ENCODE measurements at places on chromosomes 13 and 19. TPM values are rescaled to one million over a fixed set of nuclear protein-coding genes. Genes with fewer than 3 reads are reported as not detected.

- no peak for DNase-seq
- no peaks in the 10 kb centered on the region for H3K36me3 ChIP-seq
These were observed 33.1 kb upstream of the CACTIN start for GRCh38 chr19:3659746-3660112.

PCDH9 gene
- total RNA-seq = 12.0 TPM

SHD gene
- total RNA-seq = not detected

KCNC3 gene
- total RNA-seq = 0.44 TPM

ZNF763 gene
- 8.2 TPM for total RNA-seq

IL4I1 gene
- 3.0 TPM for total RNA-seq

IGFL2 gene
- total RNA-seq = not detected

DNA sequence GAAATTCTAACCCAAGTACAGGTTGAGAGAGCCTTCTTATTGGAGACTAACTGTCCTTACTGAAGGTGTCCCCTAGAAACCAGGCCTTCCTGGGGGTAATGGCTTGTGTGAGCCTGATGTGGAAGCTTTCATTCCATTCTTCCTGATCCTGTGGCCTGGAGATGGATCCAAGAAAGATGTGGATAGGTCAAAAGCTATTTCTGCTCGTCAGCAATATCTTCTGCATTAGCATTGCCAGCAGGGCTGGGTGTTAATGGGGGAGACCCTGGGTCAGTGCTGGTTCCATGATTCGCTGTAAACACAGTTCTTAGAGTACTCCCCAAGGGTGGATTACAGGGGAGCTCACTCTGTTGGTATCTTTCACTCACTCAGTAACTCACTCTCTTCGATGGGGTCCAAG lies 42.9 kb downstream of the CBY2 start:
- DNase-seq = no peak
- no peaks in the 10 kb centered on the region for H3K4me1 ChIP-seq
- H3K27ac ChIP-seq = no peak overlapping the region
- no peaks in the 10 kb centered on the region for H3K27me3 ChIP-seq

DNA sequence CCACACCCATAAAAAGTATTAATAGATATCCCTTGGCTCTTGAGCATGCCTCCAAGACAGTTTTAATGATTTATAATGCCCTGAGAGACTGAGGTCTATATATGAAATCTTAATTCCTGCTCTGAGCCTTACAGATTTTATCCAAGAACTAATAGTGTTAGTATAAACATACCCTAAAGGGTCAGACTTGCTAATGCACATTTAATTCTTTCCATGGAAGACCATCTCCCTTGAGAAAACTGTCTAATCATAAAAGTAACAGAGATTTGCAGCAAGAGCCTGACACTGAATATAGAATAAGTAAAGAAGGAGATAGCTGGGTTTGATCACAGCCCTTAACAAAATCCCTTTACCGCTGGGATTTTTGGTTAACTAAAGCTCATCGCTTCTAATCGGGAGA lies 650.8 kb upstream of the KLF12 start:
- no peaks in the 10 kb centered on the region for H3K4me1 ChIP-seq
- no peak for DNase-seq
- H3K27ac ChIP-seq = no peak overlapping the region
- no peak overlapping the region for H3K4me3 ChIP-seq

DNA sequence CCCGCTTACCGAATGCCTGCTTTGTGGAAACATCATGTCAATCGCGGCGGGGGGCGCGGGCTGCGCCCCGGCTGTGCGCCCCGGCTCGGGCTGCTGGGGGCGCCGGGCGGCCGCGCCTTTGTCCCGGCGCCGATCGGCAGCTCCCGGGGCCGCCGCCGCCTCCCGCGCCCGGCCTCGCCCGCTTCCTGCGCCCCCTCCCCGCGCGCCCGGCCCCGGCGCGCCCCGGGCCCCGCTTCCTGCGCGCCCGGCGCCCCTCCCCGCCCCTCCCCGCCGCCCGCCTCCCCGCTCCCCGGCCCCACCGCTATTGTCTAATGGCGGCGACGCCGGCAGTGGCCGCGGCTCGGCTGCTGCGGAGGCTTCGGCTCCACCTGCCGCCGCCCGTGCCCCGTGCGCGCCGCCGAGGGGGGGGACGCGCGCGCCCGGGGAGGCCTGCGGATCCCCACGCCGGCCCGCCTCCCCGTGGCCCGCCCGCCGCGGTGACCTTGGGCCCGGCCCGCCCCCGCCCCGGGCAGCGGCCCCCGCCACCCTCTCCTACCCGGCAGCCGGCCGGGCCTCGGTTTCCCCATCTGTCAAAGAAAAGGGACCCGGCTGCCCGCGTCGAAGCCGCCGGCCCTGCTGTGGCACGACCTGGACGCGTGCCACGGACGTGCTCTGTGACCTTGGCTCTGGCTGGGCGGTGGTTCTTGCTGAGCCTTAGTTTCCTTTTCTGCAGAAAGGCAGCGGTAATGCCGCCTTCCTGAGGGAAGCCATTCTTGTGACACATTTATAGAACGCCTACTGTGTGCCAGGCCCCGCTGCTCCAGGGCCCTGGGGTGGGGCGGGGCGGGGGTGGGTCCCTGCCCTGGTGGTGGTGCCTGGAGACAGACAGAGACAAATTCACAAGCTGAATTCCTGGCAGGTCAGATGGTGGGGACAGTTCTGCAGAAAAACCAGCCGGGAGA lies at the start of gene TLE5:
Gene TLE5, minus strand, starts transcription at position 331 of the 941 bp plus-strand sequence. Its CDS starts 295 bp downstream, at position 36.
- peaks cover 26% of the 10 kb centered on the region for H3K36me3 ChIP-seq
- H3K27ac ChIP-seq = peak within 1 kb of the TSS; percentile 99
- peaks cover 29% of the 10 kb centered on the region for H3K4me1 ChIP-seq
- H3K4me3 ChIP-seq = peak within 1 kb of the TSS; percentile 97
- DNase-seq = no peak
- no peaks in the 10 kb centered on the region for H3K27me3 ChIP-seq

NLRP4 gene
- not detected for total RNA-seq

- H3K4me3 ChIP-seq = no peak overlapping the region
- no peak overlapping the region for H3K27ac ChIP-seq
These were observed 25.5 kb upstream of the NAXD start for GRCh38 chr13:110589793-110590390.

CEACAM19 gene
- 10.9 TPM for total RNA-seq

RNF6 gene
- 17.5 TPM for total RNA-seq

- no peaks in the 10 kb centered on the region for H3K4me1 ChIP-seq
- H3K27me3 ChIP-seq = no peaks in the 10 kb centered on the region
- no peak overlapping the region for H3K4me3 ChIP-seq
- DNase-seq = no peak
- H3K36me3 ChIP-seq = no peaks in the 10 kb centered on the region
These were observed 66.4 kb upstream of the PCDH9 start for GRCh38 chr13:67296511-67296910.

LIG1 gene
- 6.5 TPM for total RNA-seq

DNA sequence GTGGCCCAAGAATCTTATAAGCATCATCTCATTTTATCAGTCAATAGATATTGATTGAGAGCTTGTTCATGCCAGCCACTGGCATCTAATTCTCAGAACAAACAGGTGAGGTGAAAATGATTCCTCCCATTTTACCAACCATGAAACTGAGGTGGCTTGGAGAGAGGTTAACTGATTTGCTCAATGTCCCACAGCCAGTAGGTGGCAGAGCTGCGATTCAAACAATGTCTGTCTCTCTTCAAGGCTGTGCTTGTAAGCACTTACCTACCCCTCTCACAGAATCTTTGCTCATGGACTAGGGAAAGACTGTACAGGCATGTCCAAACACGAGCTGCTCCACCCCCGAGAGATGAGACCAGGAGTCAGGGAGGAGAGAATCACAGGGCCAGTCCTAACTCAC lies 21.5 kb upstream of the GSX1 start:
- H3K4me1 ChIP-seq = no peaks in the 10 kb centered on the region
- no peaks in the 10 kb centered on the region for H3K27me3 ChIP-seq
- H3K36me3 ChIP-seq = no peaks in the 10 kb centered on the region
- H3K4me3 ChIP-seq = no peak overlapping the region
- no peak overlapping the region for H3K27ac ChIP-seq

DNA sequence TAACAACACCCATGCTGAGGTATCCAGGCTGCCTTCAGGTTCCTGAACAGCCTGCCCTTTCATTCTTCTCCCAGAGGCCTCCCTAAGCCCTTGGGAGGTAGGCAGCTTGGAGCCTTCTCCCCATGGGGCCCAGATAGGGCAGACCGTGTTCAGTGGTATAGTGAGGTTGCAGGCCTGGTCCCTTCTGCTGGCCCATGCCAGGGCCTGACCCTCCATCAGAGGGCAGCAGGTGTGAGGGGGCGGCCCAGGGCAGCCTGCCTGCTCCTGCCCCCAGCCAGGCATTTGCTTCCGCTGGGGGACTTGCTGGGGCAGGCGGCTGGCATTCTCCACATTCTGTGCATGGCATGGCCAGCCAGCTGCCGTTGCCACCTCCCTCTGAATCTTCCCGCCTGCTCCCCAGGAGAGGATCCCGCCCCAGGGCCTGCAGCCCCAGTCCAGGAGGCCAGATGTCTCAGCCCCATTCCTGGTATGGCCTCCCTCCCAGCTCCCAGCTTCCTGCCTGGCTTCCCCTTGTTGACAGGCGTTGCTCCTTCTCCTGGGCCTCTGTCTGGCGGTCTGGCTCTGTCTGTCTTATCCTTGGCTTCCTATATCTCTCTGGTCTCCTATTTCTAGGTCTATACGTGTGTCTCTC lies 8.9 kb downstream of the CIC start:
- H3K27me3 ChIP-seq = no peaks in the 10 kb centered on the region
- no peak for DNase-seq
- H3K36me3 ChIP-seq = peaks cover 18% of the 10 kb centered on the region
- H3K4me1 ChIP-seq = peaks cover 3% of the 10 kb centered on the region
- H3K4me3 ChIP-seq = no peak overlapping the region

DNA sequence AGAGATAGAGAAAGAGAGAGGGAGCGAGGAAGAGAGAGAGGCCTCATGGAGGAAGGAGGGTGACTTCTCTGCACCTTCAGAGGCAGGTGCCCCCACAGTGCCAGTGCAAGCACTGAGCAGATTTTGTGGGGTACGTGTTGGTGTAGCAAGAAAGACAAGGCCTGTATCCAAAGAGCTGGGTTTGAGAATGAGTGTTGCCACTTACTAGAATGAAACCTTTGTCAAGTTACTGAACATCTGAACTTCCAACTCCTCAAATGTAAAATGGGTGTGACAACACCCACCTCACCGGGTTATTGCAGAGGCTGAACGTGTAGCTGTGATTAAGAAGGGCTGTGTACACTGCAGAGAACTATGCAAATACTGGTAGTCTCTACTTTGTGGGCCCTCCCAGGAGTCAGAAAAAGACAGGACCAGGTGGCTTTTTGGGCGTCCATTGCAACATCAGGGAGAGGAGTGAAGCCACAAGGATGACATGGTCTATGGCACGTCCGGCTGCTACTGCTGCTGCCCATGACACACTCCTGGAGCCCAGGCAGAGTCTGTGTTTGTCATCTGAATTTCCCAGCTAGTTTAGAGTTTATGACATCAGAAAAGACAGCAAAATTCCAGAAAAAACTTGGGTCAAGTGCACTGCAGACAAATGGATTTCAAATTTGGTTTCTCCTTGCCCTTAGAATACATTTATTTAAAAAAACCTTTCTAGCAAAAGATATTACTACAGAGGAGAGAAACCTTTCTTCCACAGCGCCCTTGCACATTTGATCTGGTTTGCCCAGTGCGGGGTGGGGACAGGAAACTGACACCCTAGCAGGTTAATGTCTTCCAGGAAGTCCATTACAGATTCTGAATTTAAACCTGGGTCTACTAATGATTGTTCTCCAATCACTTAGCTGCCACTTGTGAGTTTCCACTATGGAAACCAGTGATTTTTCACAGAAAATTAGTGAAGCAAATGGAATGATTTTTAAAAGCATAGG lies 54.0 kb upstream of the ATP12A start:
- no peaks in the 10 kb centered on the region for H3K36me3 ChIP-seq
- H3K27me3 ChIP-seq = no peaks in the 10 kb centered on the region
- H3K4me1 ChIP-seq = peaks cover 10% of the 10 kb centered on the region
- H3K4me3 ChIP-seq = no peak overlapping the region

SIGLEC5 gene
- total RNA-seq = 0.20 TPM

- no peak overlapping the region for H3K4me3 ChIP-seq
- H3K36me3 ChIP-seq = no peaks in the 10 kb centered on the region
- no peaks in the 10 kb centered on the region for H3K4me1 ChIP-seq
- H3K27me3 ChIP-seq = no peaks in the 10 kb centered on the region
These were observed 457.6 kb upstream of the SLC10A2 start for GRCh38 chr13:103523858-103524257.

- H3K4me3 ChIP-seq = no peak overlapping the region
- H3K36me3 ChIP-seq = peaks cover 7% of the 10 kb centered on the region
- no peaks in the 10 kb centered on the region for H3K4me1 ChIP-seq
- no peaks in the 10 kb centered on the region for H3K27me3 ChIP-seq
- DNase-seq = no peak
These were observed 14.7 kb downstream of the ATP11A start for GRCh38 chr13:112704308-112705145.

SRRM5 gene
- total RNA-seq = 0.84 TPM

DNA sequence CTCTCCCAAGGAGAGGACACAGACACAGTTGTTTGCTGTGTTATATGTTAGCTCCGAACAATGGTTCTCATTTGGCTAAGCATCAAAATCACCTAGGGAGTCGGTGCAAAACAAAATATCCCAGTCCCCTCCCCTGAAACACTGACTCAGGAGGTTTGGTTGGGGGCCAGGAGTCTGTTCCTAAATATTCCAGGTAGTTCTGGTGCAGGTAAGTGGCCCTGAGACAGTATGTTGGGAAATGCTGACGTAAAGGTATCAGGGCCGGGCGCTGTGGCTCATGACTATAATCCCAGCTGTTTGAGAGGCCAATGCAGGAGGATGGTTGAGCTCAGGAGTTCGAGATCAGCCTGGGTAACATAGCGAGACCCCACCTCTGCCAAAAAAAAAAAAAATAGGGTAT lies 2.3 kb upstream of the MAP2K7 start:
- no peak for DNase-seq
- H3K4me3 ChIP-seq = no peak overlapping the region
- no peaks in the 10 kb centered on the region for H3K4me1 ChIP-seq
- H3K36me3 ChIP-seq = peaks cover 8% of the 10 kb centered on the region

ZNF552 gene
- 4.2 TPM for total RNA-seq

DNA sequence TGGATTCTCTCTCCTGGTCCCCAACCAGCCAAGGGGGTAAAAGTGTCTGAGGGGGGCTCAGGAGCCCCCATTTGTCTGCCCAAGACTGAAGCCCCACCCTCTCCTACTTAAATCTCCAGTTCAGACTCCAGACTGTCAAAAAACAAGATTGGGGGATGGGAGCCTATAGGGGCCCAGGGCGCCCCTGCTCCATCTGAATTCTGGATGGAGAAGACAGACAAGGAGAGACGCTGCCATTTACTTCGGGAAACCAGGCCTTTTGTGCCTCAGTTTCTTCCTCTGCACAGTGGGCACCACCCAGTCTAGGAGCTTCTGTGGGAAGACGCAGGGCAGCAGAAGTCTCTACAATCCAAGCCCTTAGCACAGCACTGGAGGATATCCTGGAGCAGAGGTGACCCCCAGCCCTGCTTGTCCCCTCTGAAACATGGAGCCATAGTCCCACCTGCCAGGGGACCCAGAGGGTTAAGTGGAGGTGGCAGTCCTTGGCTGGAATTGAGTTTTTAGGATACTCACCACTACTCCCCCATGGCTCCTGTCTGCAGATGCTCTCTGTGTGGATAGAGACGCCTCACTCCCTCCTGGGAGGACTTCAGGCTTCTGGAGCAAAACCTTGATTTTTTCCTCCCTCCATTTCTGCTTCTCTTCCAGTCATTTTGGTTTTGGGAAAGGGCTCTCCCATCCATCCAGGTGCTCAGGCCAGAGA lies 1.7 kb upstream of the CRLF1 start:
- no peak overlapping the region for H3K4me3 ChIP-seq
- DNase-seq = no peak
- peaks cover 29% of the 10 kb centered on the region for H3K4me1 ChIP-seq
- no peaks in the 10 kb centered on the region for H3K36me3 ChIP-seq
- H3K27ac ChIP-seq = no peak overlapping the region

- H3K4me1 ChIP-seq = no peaks in the 10 kb centered on the region
- no peak overlapping the region for H3K27ac ChIP-seq
- no peak for DNase-seq
- H3K36me3 ChIP-seq = no peaks in the 10 kb centered on the region
These were observed 5.8 kb downstream of the SIGLEC6 start for GRCh38 chr19:51525651-51526050.
